Heart right ventricle (tissue), 16 donors: ENCODE measurements at places on chromosomes 2 and 18. TPM values are rescaled to one million over a fixed set of nuclear protein-coding genes. Genes with fewer than 3 reads are reported as not detected.

Gene MBOAT2
- 16.3 TPM for total RNA-seq

GRCh38 chr2:53177327-53177726 is 590.3 kb upstream of the CHAC2 start:
- no peak for DNase-seq
- H3K27me3 ChIP-seq: no peaks in the 10 kb centered on the region
- no peak overlapping the region for H3K4me3 ChIP-seq

DNA sequence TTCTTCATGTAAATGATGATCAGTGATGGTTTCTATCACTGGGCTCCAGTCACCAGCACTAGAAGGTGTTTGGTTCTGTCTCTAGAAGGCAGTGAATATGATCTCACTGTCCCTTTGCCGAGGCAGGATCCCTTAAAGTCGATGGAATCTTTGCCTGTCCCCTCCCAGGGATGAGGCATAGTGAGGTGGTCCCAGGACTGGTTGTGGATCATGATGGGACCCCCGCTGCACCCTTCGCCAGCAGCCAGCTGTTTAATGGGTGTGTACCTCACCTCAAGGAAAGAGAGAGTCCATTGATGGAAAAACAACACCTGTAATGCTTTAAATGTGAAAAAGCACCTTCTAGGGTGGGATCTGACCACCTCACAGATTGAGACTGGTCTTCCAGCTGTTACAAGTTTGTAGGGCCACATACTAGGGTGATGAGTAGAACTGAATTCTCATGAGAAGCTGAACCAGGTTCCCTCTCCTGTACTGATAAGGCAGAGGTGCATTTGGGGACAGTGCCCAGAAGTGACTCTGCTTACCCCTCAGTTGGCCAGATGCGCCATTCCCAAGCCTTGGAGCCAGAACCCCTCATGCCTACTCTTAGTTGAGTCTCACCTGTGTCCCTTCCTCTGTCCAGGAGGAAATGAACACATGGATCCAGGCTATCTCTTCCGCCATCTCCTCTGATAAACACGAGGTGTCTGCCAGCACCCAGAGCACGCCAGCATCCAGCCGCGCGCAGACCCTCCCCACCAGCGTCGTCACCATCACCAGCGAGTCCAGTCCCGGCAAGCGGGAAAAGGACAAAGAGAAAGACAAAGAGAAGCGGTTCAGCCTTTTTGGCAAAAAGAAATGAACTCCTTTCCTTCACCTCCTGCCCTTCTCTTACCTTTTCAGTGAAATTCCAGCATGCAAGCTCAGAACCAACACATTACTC is 55.5 kb upstream of the EML6 start:
- DNase-seq: no peak
- peaks cover 61% of the 10 kb centered on the region for H3K4me1 ChIP-seq
- H3K36me3 ChIP-seq: peaks cover 87% of the 10 kb centered on the region
- no peak overlapping the region for H3K4me3 ChIP-seq

Gene ARL6IP6
- 7.0 TPM for total RNA-seq

DNA sequence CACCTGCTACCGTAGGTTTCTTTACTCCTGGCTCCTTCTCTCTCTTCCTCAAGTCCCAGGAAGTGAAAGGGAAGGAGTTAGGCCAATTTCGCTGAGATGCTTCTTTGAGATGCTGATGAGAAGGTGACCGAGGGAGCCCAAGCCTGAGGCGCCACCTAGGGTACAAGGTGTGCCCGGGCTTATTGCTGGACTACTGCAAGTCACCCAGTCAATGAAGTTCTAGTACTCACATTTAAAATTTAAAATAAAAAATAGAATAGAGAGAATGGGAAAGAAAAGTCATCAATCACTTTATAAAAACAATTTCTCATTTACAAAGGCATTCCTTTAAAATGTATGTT is 45.3 kb downstream of the ACAA2 start:
- no peak overlapping the region for H3K27ac ChIP-seq
- no peaks in the 10 kb centered on the region for H3K27me3 ChIP-seq
- peak; percentile 32 for DNase-seq
- H3K4me3 ChIP-seq: no peak overlapping the region
- H3K4me1 ChIP-seq: no peaks in the 10 kb centered on the region
- no peaks in the 10 kb centered on the region for H3K36me3 ChIP-seq

Gene TTLL4
- total RNA-seq: 6.6 TPM

GRCh38 chr2:96584017-96584416 is 47.5 kb downstream of the ARID5A start:
- H3K36me3 ChIP-seq: peaks cover 3% of the 10 kb centered on the region
- no peak overlapping the region for H3K27ac ChIP-seq
- no peak overlapping the region for H3K4me3 ChIP-seq
- DNase-seq: no peak
- no peaks in the 10 kb centered on the region for H3K4me1 ChIP-seq
- no peaks in the 10 kb centered on the region for H3K27me3 ChIP-seq

- DNase-seq: no peak
- H3K27me3 ChIP-seq: no peaks in the 10 kb centered on the region
- H3K4me1 ChIP-seq: no peaks in the 10 kb centered on the region
- no peak overlapping the region for H3K27ac ChIP-seq
Observed at GRCh38 chr18:23802817-23803216, 113.6 kb downstream of the LAMA3 start.

DNA sequence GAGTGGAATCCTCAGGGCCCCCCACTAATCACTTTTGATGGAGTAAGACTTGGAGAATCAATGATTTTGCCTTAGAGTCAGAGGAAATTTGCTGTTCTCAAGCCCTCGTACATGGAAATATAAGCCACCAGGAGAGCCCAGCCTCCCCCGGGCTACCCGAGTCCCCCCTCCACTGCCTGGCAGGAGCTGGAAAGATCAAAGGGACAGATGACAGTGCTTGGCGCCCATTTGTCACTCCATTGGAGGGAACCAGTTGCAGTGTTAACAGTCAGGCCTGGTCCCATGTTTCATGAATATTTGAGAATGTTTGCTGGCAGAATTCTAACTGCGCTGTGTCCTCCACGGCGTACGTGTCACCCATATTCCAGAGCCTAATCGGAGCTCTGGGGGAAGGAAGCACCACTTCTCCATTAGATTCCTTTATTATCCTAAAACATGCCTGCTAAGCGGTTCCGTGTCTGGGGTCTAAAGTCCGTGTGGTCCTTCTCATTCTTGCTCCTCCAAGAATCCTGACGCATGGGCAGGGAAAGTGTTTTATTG is 202.4 kb downstream of the KLHL29 start:
- H3K36me3 ChIP-seq: no peaks in the 10 kb centered on the region
- no peaks in the 10 kb centered on the region for H3K27me3 ChIP-seq
- no peak for DNase-seq
- H3K4me1 ChIP-seq: peaks cover 27% of the 10 kb centered on the region
- no peak overlapping the region for H3K4me3 ChIP-seq
- no peak overlapping the region for H3K27ac ChIP-seq

DNA sequence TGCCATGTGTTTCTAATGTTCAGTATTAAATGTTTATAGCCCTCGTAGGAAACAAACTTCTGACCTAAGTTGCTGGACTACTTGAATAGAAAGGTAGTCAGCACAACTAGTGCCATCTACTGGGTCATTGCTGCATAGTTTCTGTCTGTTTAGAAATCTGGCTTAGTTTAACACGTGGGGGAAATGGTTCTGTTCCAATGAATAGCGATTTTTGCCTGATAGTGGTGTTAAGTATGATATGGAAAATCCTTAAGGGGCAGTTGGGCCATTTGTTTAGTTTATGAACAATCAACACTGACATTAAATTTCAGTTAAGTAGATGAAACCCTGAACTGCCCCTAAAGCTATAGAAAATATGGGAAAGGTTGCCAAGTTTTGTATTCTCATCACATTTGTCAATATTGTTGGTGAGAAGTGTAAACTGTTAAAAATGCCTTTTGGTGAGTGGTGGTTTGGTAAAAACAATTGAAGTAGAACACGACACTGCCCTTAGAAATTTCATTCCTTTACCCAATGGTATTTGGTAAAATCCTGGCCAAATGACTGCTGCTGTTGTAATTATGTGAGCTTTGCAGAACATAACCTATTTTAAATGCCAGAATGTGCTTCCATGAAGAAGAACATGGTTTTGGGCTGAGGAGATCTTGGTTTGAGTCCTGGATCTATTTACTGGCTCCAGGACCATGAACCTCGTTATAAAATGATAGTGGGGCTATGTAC is 13.2 kb downstream of the NABP1 start:
- H3K4me1 ChIP-seq: peaks cover 45% of the 10 kb centered on the region
- H3K4me3 ChIP-seq: no peak overlapping the region
- no peaks in the 10 kb centered on the region for H3K27me3 ChIP-seq
- no peaks in the 10 kb centered on the region for H3K36me3 ChIP-seq

- no peak overlapping the region for H3K4me3 ChIP-seq
- H3K4me1 ChIP-seq: peaks cover 13% of the 10 kb centered on the region
- peak overlapping the region; percentile 86 for H3K27ac ChIP-seq
Observed at GRCh38 chr2:235050980-235051351, 99.1 kb downstream of the SH3BP4 start.

Gene ZSWIM2
- not detected for total RNA-seq

Gene SPATS2L
- 48.4 TPM for total RNA-seq

DNA sequence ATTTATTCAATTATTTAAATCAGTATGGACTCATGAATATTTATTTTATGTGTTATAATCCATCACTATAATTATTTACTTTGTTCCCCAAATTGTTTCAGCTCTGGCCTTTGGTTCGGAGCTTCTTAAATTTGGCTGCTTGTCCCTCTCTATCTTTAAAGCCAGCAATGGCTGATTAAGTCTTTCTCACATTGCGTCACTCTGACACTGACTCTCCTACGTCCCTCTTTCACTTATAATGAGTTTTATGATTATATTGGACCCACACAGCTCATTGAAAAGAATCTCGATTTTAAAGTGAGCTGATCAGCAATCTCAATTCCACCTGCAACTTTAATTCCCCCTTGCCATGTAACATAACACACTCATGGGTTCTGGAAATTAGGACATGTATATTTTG is 185.2 kb upstream of the SLC39A10 start:
- no peak overlapping the region for H3K27ac ChIP-seq
- no peaks in the 10 kb centered on the region for H3K27me3 ChIP-seq
- no peak overlapping the region for H3K4me3 ChIP-seq
- DNase-seq: no peak
- no peaks in the 10 kb centered on the region for H3K4me1 ChIP-seq
- no peaks in the 10 kb centered on the region for H3K36me3 ChIP-seq

DNA sequence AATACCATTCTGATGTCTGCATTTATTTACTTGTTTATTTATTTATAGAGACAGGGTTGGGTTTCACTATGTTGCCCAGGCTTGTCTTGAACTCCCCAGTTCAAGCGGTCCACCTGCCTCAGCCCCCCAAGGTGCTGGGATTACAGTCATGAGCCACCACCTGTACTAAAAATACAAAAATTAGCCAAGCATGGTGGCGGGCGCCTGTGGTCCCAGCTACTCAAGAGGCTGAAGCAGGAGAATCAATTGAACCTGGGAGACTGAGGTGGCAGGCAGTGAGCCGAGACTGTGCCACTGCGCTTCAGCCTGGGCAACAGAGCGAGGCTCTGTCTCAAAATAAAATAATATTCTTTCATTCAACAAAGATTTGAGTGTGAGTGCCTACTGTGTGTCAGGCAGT is 2.0 kb upstream of the ATP8B1 start:
- peak overlapping the region; percentile 97 for H3K27ac ChIP-seq
- H3K4me3 ChIP-seq: no peak overlapping the region
- no peaks in the 10 kb centered on the region for H3K27me3 ChIP-seq
- DNase-seq: no peak
- peaks cover 59% of the 10 kb centered on the region for H3K4me1 ChIP-seq
- no peaks in the 10 kb centered on the region for H3K36me3 ChIP-seq

DNA sequence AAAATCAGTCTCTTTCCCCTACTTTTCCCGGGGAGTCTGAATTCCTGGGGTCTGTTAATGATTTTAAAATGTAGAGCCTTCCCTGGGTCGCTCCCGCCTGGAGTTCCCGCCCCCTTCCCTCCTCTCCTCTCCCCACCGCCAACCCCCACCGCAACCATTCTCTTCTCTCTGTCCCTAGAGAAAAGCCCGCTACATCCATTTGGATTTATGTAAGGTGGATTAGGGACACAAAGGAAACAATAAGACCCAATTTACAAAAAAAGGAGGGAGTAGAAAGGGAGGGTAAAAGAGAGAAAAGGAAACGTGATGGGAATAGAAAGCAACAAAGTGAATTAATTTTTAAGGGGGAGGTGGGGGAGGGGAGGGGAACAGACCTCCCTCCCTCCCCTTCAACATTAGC is 2.2 kb downstream of the EPHA4 start:
- H3K36me3 ChIP-seq: no peaks in the 10 kb centered on the region
- H3K27me3 ChIP-seq: peaks cover 26% of the 10 kb centered on the region
- no peak for DNase-seq
- H3K4me3 ChIP-seq: peak overlapping the region; percentile 59
- no peak overlapping the region for H3K27ac ChIP-seq

Gene SNED1
- total RNA-seq: 5.6 TPM

Gene LINC00305
- not detected for total RNA-seq

DNA sequence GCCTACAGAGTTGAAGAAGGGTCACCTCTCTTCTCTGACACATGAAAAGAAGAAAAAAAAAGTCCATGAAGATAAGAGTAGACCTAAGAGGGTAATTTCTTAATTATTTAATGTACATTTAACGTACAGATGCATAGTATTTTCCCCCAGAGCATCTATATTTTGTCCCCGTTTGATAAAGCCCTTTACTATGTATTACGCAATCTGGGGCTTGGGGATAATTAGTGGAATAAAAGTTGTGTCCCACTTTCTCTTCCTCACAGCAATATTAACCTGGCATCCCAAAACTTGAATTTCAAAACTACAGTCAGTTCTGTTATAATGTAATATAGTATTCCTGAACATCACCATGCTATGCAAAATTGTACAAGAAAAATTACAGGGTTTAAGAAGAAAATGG is 254.1 kb downstream of the SUCLG1 start:
- H3K36me3 ChIP-seq: no peaks in the 10 kb centered on the region
- H3K27me3 ChIP-seq: no peaks in the 10 kb centered on the region
- H3K4me3 ChIP-seq: no peak overlapping the region
- H3K27ac ChIP-seq: no peak overlapping the region
- H3K4me1 ChIP-seq: no peaks in the 10 kb centered on the region
- no peak for DNase-seq

DNA sequence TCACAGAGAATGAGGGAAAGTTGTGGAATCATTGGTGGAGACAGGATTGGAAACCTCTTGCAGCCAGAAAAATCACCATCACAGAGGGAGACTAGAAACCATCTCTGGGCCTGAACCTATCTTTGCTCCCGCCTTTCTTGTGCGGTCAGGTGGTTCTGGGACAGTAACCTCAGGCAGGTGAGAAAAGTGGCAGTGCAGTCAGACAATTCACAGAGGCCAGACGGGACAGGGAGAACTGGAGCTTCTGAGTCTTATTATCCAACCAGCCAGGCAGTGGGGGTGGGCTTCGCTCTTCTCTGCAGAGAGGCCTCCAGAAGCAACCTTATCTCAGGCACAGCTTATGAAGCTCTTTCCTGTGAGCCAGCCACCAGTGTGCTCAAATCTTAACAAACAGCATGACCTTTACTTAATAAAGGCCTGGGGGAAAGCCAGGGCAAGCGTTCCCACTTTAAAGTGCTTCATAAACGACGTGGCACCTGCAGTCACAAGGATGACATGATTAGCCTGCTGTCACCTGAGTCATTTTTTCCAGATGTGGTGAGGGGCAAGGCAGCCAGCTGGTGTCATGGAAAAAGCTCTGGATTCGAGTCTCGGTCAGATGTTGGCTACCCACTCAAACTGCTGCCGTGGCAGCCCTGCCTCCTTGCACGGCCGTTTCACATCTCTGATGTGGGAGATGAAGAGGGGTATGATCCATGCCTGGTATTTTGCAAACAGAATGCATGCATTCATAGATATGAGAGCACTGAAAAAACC is 109.7 kb downstream of the B3GNT2 start:
- H3K4me3 ChIP-seq: no peak overlapping the region
- H3K4me1 ChIP-seq: peaks cover 35% of the 10 kb centered on the region
- DNase-seq: peak; percentile 16
- H3K36me3 ChIP-seq: no peaks in the 10 kb centered on the region
- H3K27ac ChIP-seq: no peak overlapping the region

Gene LYPD6
- 0.24 TPM for total RNA-seq
